ENCODE measurements at places on chromosomes 2 and 18.

- no peak for DNase-seq
Measured at GRCh38 chr2:2799151-2799697, 468.1 kb upstream of the MYT1L start.

DNA sequence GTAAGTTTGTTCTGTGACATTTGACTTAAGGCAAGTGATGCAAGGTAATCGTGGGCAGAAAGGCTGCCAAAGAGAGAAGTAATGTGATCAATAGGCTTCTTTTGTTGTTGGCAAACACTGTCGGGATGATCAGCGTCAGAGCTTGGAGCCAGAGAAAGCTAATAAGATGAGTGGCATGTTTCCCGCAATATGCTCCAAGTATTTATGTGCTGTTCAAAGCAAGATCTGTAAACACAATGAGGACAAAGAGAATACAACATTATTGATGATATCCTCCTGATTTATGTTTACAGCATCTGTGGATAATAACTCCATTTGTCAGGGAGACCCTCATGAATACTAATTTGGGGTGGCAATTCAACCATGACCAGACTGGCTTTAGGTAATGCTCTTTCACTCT, 603.3 kb downstream of the TDRD15 start:
- no peak for DNase-seq

- DNase-seq = peak; percentile 76
Measured at GRCh38 chr2:144096531-144096930, 423.4 kb downstream of the ZEB2 start.

GRCh38 chr18:79387214-79387613, 8.5 kb upstream of the NFATC1 start:
- no peak for DNase-seq

DNA sequence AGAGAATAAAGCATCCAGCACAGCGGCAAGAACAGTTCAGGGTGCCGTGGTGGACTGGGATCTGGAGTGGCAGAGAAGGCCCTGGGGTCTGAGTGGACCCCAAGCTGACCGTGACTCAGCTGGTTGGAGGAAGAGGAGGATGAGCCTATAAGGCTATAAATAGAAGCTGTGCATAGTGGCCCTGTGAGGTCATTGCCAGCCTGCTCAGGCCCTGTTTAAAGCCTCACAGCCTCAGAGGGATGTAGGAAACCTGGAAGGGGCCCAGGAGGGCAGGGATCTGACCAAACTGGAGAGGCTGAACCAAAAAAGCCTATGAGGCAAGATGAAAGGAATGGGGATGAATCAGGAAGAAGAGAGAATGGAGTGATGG, 11.3 kb upstream of the DES start:
- peak; percentile 97 for DNase-seq

DNA sequence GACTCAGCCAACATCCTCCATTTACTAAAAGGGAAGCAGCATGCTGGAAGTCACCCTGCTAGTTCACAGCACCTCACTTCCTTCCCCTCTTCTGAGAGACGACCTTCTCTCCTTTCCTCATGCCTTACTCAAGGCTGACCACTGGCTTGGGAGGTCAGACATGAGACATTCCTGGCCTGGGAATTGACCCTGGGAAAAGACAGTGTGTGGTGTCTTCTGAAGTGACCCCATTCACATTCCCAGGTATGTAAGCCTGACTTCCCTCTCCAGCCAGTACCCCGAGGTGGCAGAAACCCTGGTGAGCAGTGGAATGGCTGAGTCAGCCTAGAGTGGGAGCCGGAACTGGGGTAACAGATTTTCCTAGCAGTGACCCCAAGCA, 92.4 kb downstream of the PLB1 start:
- DNase-seq = no peak

- DNase-seq = no peak
Measured at GRCh38 chr2:110980339-110981062, 140.2 kb upstream of the BCL2L11 start.

DNA sequence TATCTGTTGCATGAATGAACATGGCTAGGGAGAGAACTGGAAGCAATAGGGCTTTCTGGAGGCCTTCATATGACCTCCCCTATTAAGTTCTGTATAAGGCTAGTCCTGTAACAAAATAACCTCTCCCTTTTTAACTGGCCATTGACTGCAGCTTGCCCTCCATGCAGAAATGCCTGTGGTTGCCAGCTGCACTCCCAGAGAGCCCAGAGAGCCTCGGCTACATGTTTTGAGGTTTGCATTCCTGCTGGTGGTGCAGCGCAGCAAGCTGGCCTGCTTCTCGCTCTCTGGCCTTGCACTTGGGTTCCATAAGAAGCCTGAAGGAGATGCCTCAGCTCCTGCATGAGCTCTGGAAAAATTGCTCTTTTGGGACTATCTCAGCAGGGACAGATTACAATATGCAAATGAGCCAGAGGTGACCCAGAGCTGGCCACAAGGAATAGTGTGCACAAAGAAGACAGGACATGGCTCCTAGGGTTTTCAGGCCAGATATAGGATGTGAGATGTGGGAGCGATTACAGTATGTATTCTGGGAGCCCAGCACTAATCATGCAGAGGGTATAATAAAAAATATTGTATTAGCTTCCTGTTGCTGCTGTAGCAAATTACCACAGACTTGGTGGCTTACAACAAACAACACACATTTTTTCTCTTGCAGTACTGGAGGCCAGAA, 186.7 kb downstream of the INSIG2 start:
- no peak for DNase-seq

DNA sequence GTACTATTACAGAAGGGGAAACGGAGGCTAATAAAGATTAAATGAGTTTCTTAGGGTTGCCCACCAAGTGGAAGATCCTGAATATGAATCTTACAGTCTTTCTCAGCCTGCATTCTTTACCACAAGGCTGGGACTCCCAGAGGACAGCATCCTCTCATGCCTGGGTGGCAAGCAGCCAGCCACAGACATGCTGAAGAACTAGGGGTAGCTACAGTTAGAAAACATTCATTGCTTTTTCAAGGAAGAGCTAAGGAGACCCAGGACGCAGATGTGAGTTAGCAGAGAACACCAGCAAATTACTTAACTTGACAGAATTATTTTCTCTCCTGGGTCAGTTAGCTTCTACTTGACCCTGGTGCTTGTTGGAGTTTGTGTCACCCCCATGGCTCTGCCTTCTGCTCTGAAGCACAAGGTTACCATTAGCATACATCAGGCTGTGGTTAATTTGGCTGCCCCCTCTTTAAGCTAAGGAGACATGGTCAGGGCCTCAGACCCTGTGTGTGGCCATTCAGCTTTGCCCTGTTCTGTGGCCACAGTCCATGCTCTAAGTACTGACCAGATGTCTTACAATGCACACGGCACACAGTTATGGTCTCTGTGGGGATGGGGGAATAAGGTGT, 132.3 kb upstream of the TNP1 start:
- no peak for DNase-seq

DNA sequence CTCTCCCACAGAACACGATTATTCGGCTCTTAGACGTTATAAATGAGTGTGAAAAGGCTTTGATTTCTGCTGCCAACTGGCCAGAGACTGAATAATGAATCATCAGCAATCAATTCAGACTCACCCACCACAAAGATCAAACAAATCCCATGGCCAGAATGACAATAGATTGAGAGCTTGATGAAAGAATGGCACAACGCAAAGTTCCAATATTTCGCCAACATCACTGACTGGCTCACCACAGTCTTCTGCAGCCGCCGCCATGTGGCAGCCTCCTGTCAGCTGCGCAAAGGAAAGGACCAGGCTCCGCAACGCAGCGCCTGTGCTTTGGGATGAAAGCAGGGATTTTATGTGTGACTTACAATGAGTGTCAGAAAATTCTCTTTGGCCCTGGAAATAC, 104.4 kb upstream of the SOX11 start:
- DNase-seq = no peak

GRCh38 chr2:239443666-239444567, 43.1 kb upstream of the HDAC4 start:
- peak; percentile 2 for DNase-seq

DNA sequence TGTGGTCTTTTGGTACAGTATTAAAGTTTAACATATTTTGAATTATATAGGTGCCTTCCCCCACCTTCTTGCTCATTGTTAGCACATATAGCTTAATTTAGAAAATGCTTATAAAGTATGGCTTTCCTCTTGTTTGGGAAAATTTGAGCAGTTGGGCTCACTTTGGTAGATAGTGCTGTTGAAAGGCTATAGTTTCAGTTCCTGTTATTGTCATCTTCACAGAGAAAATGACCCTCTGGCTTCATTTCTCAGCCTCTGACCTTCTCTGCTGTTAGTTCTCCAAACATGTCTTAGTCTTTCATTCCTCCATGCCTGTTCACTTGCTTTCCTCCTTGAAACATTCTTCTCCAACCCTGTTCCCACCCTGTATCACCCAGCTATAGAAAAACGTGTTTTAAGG, 200.6 kb downstream of the WDR7 start:
- DNase-seq = no peak

All from IMR-90 (cell line).